ENCODE measurements at places on chromosomes 4 and X. TPM values are rescaled to one million over a fixed set of nuclear protein-coding genes. Genes with fewer than 3 reads are reported as not detected.

Gene PHOX2B
- not detected for total RNA-seq

DNA sequence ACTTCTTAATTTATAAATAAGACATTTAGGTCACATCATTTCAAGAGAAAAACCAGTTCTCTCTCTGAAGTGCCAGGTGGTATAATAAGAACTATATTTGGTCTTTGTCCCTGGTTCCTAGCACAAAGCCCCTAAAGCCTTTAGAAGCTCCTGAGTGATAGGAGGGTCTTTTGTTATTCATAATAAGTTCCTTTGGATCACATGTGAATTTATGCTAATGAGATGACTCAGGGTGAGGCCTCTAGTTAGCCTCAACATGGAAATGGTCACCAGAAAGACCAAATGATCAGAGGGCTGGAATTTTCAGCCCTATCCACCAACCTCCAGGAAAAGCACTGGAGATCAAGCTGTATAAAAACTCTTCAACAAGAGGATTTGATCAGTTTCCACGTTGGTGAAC lies 68.1 kb upstream of the BLTP1 start:
- H3K4me1 ChIP-seq: no peaks in the 10 kb centered on the region
- H3K36me3 ChIP-seq: no peaks in the 10 kb centered on the region
- no peak overlapping the region for H3K4me3 ChIP-seq
- no peak overlapping the region for H3K27ac ChIP-seq
- DNase-seq: no peak
- no peaks in the 10 kb centered on the region for H3K27me3 ChIP-seq

Gene STARD8
- 0.02 TPM for total RNA-seq

Gene GAGE13
- total RNA-seq: not detected

DNA sequence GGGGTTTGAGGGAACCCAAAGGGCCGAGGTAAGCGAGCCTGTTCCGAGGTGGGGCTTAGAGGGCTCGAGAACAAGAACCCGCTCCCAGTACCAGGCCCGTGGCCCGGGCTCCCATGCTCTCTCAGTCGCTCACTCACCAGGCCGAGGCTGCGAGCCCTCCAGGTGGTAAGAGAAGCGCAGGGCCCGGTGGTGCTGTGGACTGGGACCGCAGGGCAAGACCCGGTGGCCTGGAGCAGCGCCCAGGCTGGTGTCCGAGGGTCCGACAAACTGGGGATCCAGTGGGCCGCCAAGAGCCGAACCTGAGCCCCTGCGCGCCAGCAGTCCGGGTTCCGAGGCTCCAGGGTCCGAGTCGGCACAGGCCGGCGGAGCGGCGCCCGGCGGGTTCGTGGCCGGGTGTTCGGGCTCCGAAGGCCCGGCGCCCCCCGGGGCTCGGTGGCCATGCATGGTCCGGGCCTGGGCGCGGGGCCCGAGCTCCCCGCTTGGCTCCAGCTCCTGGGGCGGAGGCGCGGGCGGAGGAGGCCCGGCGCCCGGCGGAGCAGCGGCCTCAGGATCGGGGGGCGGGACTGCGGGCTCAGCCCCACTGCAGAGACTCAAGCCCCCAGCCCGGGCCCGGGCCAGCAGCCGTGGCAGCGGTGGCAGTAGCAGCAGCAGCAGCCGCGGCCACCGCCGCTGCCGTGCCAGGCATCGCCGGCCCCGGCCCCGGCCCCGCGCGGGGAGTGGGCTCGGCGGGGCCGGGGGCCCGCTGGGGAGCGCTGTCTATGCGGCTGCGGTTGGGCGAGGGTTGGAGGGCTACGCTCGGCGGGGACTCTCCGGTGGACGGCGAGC lies 833 bp downstream of the FGD1 start:
- H3K4me3 ChIP-seq: peak overlapping the region; percentile 57
- DNase-seq: no peak
- no peaks in the 10 kb centered on the region for H3K27me3 ChIP-seq
- H3K36me3 ChIP-seq: no peaks in the 10 kb centered on the region
- H3K27ac ChIP-seq: no peak overlapping the region

- no peak for DNase-seq
- H3K27me3 ChIP-seq: no peaks in the 10 kb centered on the region
- no peaks in the 10 kb centered on the region for H3K4me1 ChIP-seq
- no peaks in the 10 kb centered on the region for H3K36me3 ChIP-seq
These were observed 31.3 kb downstream of the SUPT20HL2 start for GRCh38 chrX:24282381-24283126.

DNA sequence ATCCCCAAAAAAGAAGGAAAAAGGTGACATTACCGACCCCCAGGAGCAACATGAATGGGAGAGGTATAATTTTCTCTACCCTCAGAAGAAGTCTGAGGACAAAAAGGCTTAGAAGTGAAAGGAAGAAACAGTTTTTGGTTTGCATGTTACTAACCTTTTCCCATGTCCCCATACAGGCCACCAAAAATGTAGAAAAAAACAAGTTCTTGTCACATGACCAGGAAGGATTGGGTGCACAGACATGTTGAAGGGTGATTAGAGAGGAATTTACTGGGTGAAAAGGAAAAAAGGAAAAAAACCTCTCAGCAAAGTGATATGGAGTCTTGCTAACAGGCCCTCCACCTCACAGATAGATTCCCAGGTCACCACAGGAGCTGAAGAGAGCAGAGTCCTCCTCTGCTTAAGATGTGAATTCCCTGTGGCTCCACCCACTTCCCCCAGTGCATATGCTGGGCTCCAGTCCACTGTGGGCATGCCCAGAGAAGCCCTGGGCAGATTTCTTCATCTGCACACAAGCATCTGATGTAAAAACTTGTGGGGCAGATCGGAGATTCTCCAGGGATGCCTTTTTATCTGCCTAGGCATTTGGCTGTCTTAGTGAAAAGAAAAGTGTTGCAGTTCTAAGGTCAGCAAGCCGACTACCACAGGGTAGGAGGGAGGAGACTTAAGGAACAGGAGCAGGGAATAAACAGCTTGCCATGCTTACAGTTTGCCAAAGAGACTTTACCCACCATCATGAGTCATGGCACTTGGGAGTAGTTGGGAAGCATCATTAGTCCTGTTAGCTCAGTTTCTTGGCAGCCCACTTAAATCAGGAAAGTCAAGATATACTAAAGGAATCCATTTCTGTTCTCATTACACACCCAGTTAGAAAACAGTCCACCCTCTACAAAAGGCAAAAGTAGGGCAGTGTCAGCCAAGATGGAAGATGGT lies 25.0 kb upstream of the PASD1 start:
- H3K27ac ChIP-seq: peak overlapping the region; percentile 89
- no peaks in the 10 kb centered on the region for H3K36me3 ChIP-seq
- peaks cover 18% of the 10 kb centered on the region for H3K4me1 ChIP-seq
- H3K27me3 ChIP-seq: no peaks in the 10 kb centered on the region
- peak overlapping the region; percentile 84 for H3K4me3 ChIP-seq
- DNase-seq: peak; percentile 35

Gene SAGE1
- total RNA-seq: not detected

- no peak overlapping the region for H3K27ac ChIP-seq
- H3K27me3 ChIP-seq: no peaks in the 10 kb centered on the region
- DNase-seq: no peak
- no peaks in the 10 kb centered on the region for H3K36me3 ChIP-seq
- H3K4me3 ChIP-seq: no peak overlapping the region
These were observed 49.0 kb upstream of the VEGFC start for GRCh38 chr4:176841711-176842112.

DNA sequence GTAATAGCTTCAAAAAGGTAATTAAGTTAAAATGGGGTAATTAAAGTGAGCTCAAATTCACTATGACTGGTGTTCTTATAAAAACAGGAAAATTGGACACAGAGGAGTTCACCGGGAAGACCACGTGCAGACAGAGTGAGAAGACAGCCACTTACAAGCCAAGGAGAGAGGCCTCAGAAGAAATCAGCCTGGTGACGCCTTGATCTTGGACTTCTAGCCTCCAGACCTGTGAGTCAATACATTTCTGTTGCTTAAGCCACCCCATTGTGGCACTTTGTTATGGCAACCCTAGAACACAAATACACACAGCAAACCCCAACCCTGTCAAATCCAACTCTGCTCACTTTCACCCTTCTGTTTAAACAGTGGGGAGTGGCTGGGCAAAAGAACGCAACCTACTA lies 4.1 kb upstream of the CD38 start:
- no peak overlapping the region for H3K4me3 ChIP-seq
- no peaks in the 10 kb centered on the region for H3K36me3 ChIP-seq
- no peak for DNase-seq
- H3K27ac ChIP-seq: no peak overlapping the region
- H3K27me3 ChIP-seq: peaks cover 34% of the 10 kb centered on the region
- H3K4me1 ChIP-seq: peaks cover 15% of the 10 kb centered on the region

GRCh38 chr4:159155119-159155518 lies 52.2 kb downstream of the RAPGEF2 start:
- H3K4me1 ChIP-seq: peaks cover 23% of the 10 kb centered on the region
- no peaks in the 10 kb centered on the region for H3K36me3 ChIP-seq
- H3K27ac ChIP-seq: no peak overlapping the region
- H3K4me3 ChIP-seq: no peak overlapping the region
- H3K27me3 ChIP-seq: no peaks in the 10 kb centered on the region

- DNase-seq: no peak
- H3K4me1 ChIP-seq: no peaks in the 10 kb centered on the region
- H3K27me3 ChIP-seq: no peaks in the 10 kb centered on the region
- H3K27ac ChIP-seq: no peak overlapping the region
These were observed 18.5 kb downstream of the NELFA start for GRCh38 chr4:1990348-1990645.

DNA sequence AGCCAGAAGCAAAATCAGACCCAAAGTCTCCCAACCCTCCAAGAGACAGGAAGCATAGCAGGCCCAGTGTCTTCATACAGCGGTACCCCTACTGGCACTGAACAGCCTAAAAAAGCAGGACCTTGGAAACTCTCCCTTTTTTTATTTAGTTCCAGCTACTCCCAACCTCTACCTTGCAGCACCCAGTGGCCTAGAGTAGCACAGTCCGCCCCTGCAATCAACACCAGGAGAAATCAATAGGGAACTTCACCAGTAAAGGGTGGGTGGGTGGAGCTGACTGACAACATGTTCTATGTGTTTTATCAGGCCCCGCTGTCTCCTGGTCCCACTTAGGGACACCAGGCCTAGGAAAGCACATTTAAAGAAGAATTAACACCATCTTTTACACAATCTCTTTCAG lies 378.5 kb upstream of the CT83 start:
- no peaks in the 10 kb centered on the region for H3K36me3 ChIP-seq
- H3K4me3 ChIP-seq: no peak overlapping the region
- H3K27ac ChIP-seq: no peak overlapping the region
- H3K27me3 ChIP-seq: no peaks in the 10 kb centered on the region

- H3K4me1 ChIP-seq: peaks cover 16% of the 10 kb centered on the region
- DNase-seq: no peak
- H3K36me3 ChIP-seq: no peaks in the 10 kb centered on the region
- H3K4me3 ChIP-seq: no peak overlapping the region
These were observed 18.9 kb upstream of the SEPTIN11 start for GRCh38 chr4:76930685-76931084.

Gene CCDC158
- total RNA-seq: not detected

Gene MAGEB1
- not detected for total RNA-seq

Gene COPS4
- total RNA-seq: 90.4 TPM

Gene RIPPLY1
- total RNA-seq: 0.49 TPM

- H3K27me3 ChIP-seq: no peaks in the 10 kb centered on the region
- no peak overlapping the region for H3K27ac ChIP-seq
- H3K4me3 ChIP-seq: no peak overlapping the region
- H3K4me1 ChIP-seq: no peaks in the 10 kb centered on the region
These were observed 814.2 kb downstream of the PDHA2 start for GRCh38 chr4:96654045-96654444.

DNA sequence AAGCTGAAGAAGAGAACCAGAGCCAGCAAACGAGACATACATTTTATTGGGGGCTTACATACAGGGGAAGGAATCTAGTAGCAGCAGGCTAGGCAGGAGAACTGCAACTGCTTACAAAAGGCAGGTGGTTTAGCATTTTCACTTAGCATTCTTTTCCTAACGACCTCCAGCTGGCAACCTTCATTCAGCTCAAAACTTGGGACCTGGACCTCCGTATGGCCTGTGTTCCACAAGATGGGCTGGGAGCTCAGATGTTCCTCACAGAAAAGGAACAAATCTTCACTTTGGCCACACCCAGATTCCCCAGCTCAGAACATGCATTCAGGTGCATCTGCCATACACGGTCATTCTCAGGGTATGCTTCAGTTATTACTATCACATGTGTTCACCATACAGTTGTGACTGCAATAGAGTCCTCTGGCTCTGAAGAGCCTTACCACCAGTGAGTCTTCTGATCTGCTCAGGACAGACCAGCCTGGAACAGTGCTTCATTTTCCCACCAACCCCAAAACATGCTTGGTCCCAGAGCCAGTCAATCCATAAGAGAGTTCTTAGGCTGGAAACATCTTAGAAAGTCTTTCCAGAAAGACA lies 29.6 kb upstream of the AP1AR start:
- peaks cover 35% of the 10 kb centered on the region for H3K4me1 ChIP-seq
- H3K4me3 ChIP-seq: no peak overlapping the region
- no peaks in the 10 kb centered on the region for H3K36me3 ChIP-seq
- no peak for DNase-seq

Gene ZCCHC18
- not detected for total RNA-seq

DNA sequence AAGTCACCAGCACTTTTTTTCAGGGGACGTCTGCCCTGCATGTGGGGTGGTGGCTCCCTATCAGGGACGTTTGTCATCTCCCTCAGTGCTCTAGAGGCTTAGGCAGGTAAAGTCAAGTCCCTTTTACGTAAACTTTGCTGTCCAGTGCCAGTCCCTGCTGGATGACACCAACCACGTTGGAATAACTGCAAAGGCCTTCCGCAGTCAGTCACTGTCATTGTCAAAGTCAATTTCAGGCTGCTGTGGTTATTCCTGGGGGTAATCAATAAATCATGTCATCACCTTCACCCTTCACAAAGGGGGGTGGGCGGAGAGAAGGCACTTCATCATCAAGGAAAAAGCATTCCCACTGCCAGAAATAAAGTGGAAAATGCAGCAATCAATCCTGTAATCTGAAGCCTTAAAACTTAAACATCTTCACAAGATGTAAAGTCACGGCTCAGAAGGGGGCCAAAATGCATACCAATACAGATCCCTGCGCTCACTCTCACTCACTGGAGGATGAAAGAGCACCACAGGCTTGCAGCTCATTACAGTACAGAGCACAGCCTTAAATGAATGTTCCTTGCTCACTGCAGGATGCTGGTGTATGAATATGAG lies 56.2 kb downstream of the CLDN22 start:
- H3K27ac ChIP-seq: no peak overlapping the region
- no peaks in the 10 kb centered on the region for H3K27me3 ChIP-seq
- H3K4me1 ChIP-seq: peaks cover 30% of the 10 kb centered on the region
- no peak overlapping the region for H3K4me3 ChIP-seq
- no peak for DNase-seq

Gene DSPP
- total RNA-seq: not detected

DNA sequence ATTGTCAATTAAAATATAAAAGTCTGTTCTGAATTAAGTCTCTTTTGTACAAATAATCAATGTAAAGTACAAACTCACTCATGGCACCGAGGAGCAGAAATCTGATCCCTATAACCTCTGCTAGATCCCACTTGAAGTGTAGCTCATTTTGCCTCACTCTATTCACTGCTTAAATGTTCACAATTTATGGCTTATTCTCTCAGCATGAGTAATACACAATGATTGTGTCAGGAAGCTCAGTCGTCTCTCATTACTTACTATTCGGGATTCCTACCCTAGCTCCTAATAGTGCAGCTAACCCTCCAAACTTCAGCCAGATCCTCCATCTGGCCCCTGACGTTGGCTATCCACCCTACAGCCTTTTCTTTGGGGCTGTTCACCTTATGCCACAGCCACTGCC lies 4.7 kb upstream of the AMMECR1 start:
- no peaks in the 10 kb centered on the region for H3K36me3 ChIP-seq
- no peaks in the 10 kb centered on the region for H3K27me3 ChIP-seq
- H3K4me1 ChIP-seq: peaks cover 13% of the 10 kb centered on the region
- no peak overlapping the region for H3K27ac ChIP-seq

Gene MAP3K15
- total RNA-seq: 3.4 TPM

- DNase-seq: no peak
- no peak overlapping the region for H3K4me3 ChIP-seq
- no peak overlapping the region for H3K27ac ChIP-seq
- no peaks in the 10 kb centered on the region for H3K36me3 ChIP-seq
- H3K27me3 ChIP-seq: no peaks in the 10 kb centered on the region
These were observed 362.0 kb upstream of the FTHL17 start for GRCh38 chrX:31433856-31434255.

Measured in HepG2 (cell line).